Osteoblast (primary cell): ENCODE measurements at places on chromosomes 11 and 22. TPM values are rescaled to one million over a fixed set of nuclear protein-coding genes. Genes with fewer than 3 reads are reported as not detected.

The TNKS1BP1 gene
- total RNA-seq: 71.6 and 74.6 TPM in 2 replicates

DNA sequence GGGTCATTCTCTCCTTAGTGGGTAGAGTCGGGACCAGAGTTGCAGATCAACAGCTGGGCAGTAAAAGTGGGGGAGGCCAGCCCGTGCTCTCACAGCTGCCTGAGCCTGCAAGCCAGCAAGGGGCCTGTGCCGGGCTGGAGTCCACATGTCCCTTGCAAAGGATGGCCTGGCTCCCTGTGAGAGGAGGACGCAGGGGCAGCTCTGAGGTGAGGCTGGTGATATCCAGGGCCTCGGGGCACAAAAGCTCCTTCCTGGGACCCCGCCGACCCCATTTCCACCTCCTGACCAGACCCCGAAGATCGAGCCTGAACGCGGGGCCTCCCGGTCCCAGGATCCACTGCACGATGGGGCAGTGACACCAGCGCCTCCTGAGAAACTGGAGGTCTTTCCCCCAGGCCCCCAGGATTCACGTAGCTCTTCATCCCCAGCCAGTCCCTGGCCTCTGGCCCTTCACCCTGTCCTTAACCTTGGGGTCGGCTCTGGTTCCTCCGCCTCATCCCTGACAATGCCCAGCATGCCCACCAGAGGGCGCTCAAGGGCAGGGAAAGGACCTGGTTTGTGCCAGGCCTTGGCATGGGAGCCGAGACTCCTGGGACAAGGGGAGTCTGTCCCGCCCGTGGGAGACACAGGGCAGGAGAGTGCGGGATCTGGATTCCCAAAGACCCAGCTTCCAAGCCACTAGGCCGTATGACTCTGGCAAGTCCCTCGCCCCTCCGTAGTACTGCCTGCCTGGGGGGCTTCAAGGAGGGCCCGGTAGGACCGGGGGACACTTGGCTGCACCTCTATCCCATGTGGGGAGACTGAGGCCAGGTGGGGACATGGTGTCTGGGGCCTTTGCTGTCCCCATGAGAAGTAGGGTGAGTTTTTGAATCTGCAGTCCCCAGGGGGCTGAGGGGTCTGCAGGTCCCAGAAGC is 17.8 kb upstream of the WNT7B start:
- H3K4me1 ChIP-seq: peaks cover 29% of the 10 kb centered on the region
- peak overlapping the region; percentile 66 for H3K27ac ChIP-seq

DNA sequence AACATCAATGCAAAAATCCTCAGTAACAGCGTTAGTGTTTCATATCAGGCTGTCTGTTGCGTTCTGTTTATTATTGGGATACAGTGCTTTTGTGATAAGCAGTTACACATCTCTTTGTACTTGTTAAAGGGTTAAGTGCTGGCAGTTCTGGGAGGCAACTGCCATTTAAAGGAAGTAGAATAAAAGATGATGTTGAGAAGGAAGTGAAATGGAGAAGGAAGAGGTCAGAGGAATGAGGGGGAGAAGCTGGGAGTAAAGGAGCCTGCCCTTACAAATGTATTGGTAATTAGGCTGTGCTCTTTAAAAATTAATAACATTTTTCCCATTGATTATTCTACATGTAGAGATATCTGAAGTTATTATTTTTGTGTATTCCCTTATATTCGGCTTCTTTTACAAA is 674.7 kb downstream of the NTM start:
- H3K36me3 ChIP-seq: no peaks in the 10 kb centered on the region
- no peak for DNase-seq
- peaks cover 9% of the 10 kb centered on the region for H3K4me1 ChIP-seq
- H3K27me3 ChIP-seq: no peaks in the 10 kb centered on the region

The PANX3 gene
- not detected in 2 replicates for total RNA-seq

The SAA2 gene
- total RNA-seq: under 0.01 TPM in 1 of 2 replicates, not detected in the other

GRCh38 chr22:49962751-49963646 is 2.4 kb downstream of the PIM3 start:
- peak overlapping the region; percentile 83 for H3K27ac ChIP-seq
- DNase-seq: peak; percentile 86
- no peaks in the 10 kb centered on the region for H3K27me3 ChIP-seq
- H3K4me3 ChIP-seq: peak overlapping the region; percentile 78

- peak; percentile 90 for DNase-seq
- no peaks in the 10 kb centered on the region for H3K27me3 ChIP-seq
- peaks cover 27% of the 10 kb centered on the region for H3K4me1 ChIP-seq
These were observed 119.4 kb downstream of the HIPK3 start for GRCh38 chr11:33376331-33377310.

The OR51B4 gene
- total RNA-seq: not detected in 2 replicates

The CBLIF gene
- total RNA-seq: not detected in 2 replicates

DNA sequence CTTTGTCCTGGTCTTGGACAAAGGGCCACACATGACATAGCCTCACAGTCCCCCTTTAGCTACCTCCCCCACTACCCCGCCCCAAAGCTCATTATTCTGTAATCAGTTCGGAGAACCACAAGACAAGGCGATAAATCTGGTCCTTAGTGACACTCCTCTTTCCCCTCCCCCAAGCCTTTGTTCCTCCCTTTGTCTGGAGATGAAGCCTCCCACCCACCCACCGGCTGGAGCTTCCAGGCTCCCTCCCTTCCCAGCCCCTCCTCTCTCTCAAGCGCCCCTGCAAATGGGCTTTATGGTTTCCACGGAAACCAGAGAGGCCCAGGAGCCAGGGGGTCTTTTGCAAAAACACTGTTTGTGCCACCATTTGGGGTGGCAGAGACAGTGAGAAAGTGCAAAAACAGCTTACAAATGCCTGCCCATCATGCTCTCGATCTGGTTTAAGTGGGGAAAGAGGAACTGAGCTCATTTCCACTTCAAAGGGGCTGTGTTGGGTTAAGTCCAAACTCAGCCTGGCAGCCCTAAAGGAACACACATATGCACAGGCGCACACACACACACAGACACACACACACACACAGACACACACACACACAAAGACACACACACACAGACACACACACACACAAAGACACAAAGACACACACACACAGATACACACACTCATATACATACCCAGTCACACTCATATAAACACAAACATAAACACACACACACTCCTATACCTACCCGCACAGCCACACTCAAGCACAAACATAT is 23.5 kb downstream of the APLNR start:
- H3K27ac ChIP-seq: no peak overlapping the region
- no peaks in the 10 kb centered on the region for H3K36me3 ChIP-seq
- H3K4me1 ChIP-seq: peaks cover 16% of the 10 kb centered on the region
- DNase-seq: no peak
- H3K4me3 ChIP-seq: no peak overlapping the region
- peaks cover 4% of the 10 kb centered on the region for H3K27me3 ChIP-seq

- DNase-seq: no peak
- no peaks in the 10 kb centered on the region for H3K36me3 ChIP-seq
- peaks cover 12% of the 10 kb centered on the region for H3K4me1 ChIP-seq
- H3K27me3 ChIP-seq: no peaks in the 10 kb centered on the region
- H3K4me3 ChIP-seq: no peak overlapping the region
These were observed 143.2 kb downstream of the BBOX1 start for GRCh38 chr11:27183672-27184457.

The OR2AG2 gene
- total RNA-seq: 0.29 and 0.36 TPM in 2 replicates

GRCh38 chr11:27902981-27903624 is 202.8 kb upstream of the BDNF start:
- H3K27ac ChIP-seq: peak overlapping the region; percentile 87
- DNase-seq: no peak
- no peaks in the 10 kb centered on the region for H3K27me3 ChIP-seq
- peaks cover 45% of the 10 kb centered on the region for H3K4me1 ChIP-seq

DNA sequence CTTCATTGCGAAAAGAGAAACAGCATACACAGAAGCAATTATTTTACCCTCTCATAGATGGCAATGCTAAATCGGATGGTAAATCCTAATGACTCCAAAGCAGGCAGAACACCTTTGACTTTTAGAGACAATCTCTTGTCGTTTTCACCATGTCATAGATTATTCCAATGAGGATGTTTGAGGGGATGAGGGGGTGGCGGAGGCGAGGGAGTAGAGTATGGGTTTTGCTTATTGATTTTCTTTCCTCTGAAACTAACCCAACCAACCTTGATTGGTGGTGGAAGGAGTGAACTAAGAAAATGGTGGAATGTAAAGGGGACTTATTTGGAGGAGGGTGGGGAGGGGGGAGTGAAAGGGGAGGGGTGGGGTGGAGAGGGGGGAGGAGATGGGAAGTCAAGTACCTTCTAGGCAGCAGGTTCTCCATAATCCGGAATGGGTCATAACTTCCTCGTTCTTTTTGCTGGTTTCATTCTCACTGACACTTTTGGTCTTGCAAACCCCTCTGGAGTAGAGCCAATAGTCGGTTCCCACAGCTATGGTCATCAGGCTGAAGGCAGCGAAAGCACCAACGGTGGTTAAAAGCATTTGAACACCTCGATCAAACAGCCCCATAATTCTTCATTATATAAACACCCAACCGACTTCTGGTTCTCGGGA is 1.5 kb downstream of the CACNG2 start:
- H3K4me3 ChIP-seq: no peak overlapping the region
- H3K36me3 ChIP-seq: no peaks in the 10 kb centered on the region
- no peak overlapping the region for H3K27ac ChIP-seq
- H3K27me3 ChIP-seq: peaks cover 72% of the 10 kb centered on the region

The OR8G1 gene
- total RNA-seq: not detected in 2 replicates

- no peaks in the 10 kb centered on the region for H3K36me3 ChIP-seq
- H3K4me1 ChIP-seq: no peaks in the 10 kb centered on the region
- H3K27me3 ChIP-seq: peaks cover 44% of the 10 kb centered on the region
- H3K27ac ChIP-seq: no peak overlapping the region
These were observed 1.1 kb upstream of the VSIG2 start for GRCh38 chr11:124753205-124753604.

The OMP gene
- 0.88 TPM in 1 of 2 replicates, not detected in the other for total RNA-seq

DNA sequence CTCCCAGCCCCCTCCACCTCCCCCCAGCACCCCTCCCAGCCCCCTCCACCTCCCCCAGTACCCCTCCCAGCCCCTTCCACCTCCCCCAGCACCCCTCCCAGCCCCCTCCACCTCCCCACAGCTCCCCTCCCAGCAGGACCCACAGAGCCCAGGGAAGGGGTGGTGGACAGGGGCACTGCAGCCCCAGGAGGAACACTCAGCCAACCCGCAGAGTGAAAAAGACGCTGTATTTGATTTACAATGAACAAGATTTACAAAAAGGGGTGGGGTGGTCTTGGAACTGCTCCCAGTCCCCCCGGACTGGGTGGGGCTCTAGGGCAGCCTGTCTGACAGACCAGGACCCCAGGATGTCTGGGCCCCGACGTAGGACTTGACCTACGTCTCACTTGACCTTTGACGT is 4.6 kb upstream of the MAPK11 start:
- no peak for DNase-seq
- no peak overlapping the region for H3K27ac ChIP-seq
- H3K4me1 ChIP-seq: peaks cover 11% of the 10 kb centered on the region
- H3K27me3 ChIP-seq: no peaks in the 10 kb centered on the region
- no peak overlapping the region for H3K4me3 ChIP-seq

- peaks cover 12% of the 10 kb centered on the region for H3K4me1 ChIP-seq
- H3K27me3 ChIP-seq: no peaks in the 10 kb centered on the region
- no peaks in the 10 kb centered on the region for H3K36me3 ChIP-seq
- no peak for DNase-seq
- no peak overlapping the region for H3K4me3 ChIP-seq
These were observed 65.6 kb downstream of the INSC start for GRCh38 chr11:15180212-15180792.

- H3K27ac ChIP-seq: no peak overlapping the region
- H3K4me1 ChIP-seq: no peaks in the 10 kb centered on the region
- no peak overlapping the region for H3K4me3 ChIP-seq
- no peaks in the 10 kb centered on the region for H3K36me3 ChIP-seq
- no peak for DNase-seq
- H3K27me3 ChIP-seq: no peaks in the 10 kb centered on the region
These were observed 20.8 kb upstream of the CHKA start for GRCh38 chr11:68142028-68142412.

The P2RY2 gene
- total RNA-seq: 0.36 and 0.59 TPM in 2 replicates

The SLC22A6 gene
- not detected in 2 replicates for total RNA-seq

DNA sequence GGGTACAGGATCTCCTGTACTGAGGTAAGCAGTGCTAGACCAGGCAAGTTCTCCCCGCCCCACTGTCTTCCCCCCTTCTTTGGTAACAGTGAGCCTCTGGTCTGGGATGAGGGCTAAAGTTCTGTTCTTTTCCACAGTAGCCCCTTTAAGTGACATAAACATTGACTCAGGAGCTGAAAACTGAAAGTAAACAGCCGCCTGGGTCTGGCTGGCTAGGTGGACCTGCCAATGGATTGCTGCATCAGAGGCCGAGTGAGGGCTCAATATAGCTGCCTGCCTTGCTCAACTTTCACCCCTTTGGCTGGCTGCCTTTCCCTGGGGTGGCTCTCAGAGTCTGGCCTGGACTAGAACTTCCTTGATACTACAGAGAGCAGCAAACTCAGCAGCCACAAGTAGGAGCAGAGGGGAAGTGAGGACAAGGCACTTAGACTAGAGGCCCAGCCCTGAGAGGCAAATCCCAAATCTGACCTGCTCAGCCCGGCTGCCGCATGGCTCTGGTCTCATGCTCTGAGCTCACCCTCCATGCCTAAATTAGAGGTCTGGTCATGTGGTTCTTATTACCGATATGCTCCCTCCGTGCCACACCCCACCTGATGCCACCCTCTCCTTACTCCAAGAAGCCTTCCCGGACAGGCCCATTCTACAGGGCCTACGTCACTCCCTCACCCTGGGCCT is 9.6 kb upstream of the UCP3 start:
- no peak overlapping the region for H3K4me3 ChIP-seq
- DNase-seq: no peak
- H3K27me3 ChIP-seq: no peaks in the 10 kb centered on the region
- peaks cover 26% of the 10 kb centered on the region for H3K4me1 ChIP-seq
- H3K36me3 ChIP-seq: no peaks in the 10 kb centered on the region

The RAPSN gene
- 0.29 and 0.36 TPM in 2 replicates for total RNA-seq

- no peak overlapping the region for H3K27ac ChIP-seq
- DNase-seq: peak; percentile 29
- H3K27me3 ChIP-seq: no peaks in the 10 kb centered on the region
- H3K4me1 ChIP-seq: no peaks in the 10 kb centered on the region
- no peaks in the 10 kb centered on the region for H3K36me3 ChIP-seq
- H3K4me3 ChIP-seq: no peak overlapping the region
These were observed 9.1 kb downstream of the TRPT1 start for GRCh38 chr11:64216879-64217278.

The NXPE1 gene
- not detected in 2 replicates for total RNA-seq

The TTC36 gene
- total RNA-seq: 1.1 and 1.2 TPM in 2 replicates

- H3K27ac ChIP-seq: no peak overlapping the region
- no peaks in the 10 kb centered on the region for H3K4me1 ChIP-seq
- no peak for DNase-seq
- H3K4me3 ChIP-seq: no peak overlapping the region
- H3K27me3 ChIP-seq: no peaks in the 10 kb centered on the region
These were observed 258.5 kb downstream of the LUZP2 start for GRCh38 chr11:24755260-24755839.

DNA sequence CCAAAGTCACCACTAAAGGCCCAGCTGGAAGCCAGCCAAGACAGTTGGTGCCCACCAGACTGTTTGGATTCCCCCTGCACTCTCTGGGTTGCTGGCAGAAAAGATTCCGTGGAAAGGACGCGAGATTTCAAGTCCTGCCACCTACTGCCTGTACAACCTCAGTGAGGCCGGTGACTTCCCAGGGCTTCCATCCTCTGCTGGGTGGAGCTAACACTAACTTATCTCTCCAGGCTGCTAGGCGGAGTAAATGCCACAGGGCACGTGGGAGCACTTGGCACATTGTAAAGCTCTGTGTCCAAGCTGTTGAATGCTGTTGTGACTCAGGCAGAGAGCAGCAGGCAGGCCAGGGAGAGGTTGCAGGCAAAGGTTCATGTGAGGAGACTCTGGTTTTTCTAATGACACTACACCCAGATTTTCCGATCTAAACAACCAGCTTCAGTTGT is 50.9 kb upstream of the CDON start:
- no peaks in the 10 kb centered on the region for H3K36me3 ChIP-seq
- peak; percentile 97 for DNase-seq
- H3K4me3 ChIP-seq: peak overlapping the region; percentile 24
- H3K27ac ChIP-seq: peak overlapping the region; percentile 98

The CHID1 gene
- 43.9 and 48.9 TPM in 2 replicates for total RNA-seq
